ENCODE measurements at places on chromosomes 11 and 22.

DNA sequence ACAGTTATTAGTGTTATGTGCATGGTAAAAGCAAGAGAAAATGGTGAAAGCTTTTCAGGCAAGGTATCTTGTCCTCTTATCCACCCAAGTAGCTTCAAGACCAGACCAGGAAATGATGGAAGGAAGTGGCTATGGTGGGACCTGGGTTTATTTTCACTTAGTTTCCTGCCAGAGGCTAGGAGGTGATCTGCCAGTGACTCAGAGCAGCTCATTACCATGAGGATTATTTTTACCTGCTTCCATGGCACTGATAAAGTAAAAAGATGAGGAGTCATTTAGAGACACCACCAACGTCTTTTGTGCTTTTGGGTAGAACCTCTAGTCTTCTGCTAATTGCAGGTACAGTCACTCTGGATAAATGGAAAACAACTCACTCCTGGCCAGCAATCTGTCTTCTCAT, 339.9 kb upstream of the KIRREL3 start:
- no peak for DNase-seq

DNA sequence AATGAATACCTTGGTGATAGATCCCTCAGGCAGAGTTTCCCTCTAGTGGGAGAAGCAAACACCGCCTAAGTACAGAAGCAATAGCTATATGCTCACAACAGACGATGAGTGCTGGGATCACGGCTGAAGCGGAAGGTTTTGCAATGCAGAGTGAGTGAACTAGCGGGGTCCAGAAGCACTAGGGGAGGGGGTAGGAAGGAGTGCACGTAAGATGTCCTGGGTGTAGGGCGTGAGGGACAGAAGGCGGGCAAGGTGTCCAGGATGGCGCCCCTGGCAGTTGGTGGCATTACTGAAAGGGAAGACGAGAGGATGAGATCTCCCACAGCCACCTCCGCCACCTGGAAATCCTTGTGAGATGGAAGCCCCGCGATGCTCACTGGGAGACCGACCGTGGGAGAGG, 81.0 kb downstream of the ETS1 start:
- no peak for DNase-seq

DNA sequence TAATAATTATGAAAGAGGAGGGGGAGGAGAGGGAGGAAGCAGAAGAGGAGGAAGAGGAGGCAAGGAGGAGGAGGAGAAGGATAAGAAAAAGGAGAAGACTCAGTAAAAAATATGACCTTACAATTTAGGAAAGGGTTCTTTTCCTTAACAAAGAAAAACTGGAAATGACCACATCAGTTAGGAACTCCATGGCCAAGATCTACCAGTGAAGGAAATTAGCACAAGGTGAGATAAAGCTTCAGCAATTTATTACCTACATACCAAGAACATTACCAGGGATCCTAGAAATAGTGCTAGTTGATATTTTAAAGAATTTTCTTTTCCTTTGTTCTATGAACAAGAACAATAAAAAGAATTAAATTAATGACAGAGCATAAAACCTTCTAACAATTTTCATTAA, 172.7 kb downstream of the LRRC4C start:
- no peak for DNase-seq

DNA sequence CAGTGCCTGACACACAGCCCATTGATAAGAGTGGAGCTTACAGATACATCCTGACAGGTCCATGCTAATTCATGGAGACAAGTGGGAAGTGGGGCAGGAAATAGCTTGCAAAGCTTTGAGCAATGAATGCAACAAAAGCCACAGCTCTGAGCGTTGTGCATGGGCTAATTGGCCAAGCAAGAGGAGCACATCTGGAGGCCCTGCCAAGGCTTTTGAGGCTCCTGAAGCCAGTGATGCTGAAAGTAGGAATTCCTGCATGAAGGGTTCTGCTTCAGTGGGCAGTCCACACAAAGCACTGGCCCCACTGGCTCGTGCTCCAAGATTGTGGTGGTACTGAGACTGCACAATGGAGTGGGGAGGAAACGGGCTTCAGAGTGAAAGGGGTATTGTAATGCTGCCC, 103.8 kb upstream of the CSNK2A3 start:
- DNase-seq: no peak

DNA sequence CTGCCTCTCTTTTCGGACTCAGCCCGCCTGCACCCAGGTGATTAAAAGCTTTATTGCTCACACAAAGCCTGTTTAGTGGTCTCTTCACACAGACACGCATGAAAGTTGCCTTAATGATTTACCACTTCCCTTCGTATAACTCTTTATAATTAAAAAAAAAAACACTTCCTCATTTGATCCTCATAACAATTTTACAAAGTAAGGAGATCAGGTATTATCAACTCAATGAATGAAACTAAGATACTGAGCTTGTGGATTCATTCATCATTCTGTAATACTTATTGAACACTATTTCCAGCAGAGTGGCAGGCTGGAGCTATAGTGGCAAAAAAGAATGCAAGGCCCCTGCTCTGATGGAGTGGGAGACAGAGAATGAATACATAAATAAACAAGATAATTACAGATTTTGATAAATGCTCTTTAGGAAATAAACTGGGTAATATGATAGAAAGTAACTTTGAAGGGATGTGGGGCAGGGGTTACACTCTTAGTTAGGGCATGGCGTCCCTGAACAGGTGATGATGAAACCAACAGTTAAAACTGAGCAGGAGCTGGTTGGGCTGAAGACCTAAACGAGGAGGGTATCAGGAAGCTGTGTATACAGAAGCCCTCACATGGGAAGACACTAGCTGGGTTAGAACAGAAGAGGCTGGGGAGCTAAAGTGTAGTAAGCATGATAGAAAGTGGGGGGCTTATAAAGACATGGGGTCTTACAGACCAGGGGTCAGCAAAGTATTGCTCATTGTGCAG, 5.4 kb upstream of the CRTAM start:
- no peak for DNase-seq

DNA sequence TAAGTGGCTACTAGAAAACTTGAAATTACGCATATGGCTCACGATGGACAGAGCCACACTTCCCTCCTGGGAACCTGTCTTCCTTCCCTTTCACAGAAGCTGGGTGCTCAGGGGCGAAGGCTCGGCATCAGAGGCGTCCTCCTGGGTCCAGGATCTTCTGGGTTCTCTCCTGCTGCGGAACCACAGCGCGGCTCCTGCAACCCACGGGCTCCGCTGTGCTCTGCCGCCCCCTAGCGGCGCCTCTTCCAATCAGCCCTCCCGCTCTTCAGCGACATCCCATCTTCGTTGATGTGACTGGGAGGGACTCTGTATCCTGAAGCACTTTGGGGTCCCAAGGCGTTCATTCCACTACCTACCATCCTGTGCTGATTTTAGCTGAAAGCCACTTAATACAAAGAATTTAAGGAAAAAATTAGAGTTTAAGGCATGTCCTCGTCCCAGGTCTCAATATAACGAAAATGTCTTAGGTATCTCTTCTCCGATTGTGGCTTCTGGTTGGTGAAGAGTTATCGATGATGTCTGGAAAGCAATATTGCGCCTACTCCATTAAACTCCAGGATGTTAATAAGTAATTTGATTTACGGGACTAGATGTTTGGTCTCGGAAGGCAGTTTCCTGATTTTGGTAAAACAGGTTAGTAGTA, 14.8 kb upstream of the RPS3 start:
- peak; percentile 75 for DNase-seq

GRCh38 chr11:116935089-116935488, 97.7 kb upstream of the APOA1 start:
- DNase-seq: no peak

- DNase-seq: no peak
Measured at GRCh38 chr11:114984611-114985163, 306.4 kb downstream of the NXPE2 start.

- no peak for DNase-seq
Measured at GRCh38 chr11:116955949-116956348, 118.5 kb upstream of the APOA1 start.

DNA sequence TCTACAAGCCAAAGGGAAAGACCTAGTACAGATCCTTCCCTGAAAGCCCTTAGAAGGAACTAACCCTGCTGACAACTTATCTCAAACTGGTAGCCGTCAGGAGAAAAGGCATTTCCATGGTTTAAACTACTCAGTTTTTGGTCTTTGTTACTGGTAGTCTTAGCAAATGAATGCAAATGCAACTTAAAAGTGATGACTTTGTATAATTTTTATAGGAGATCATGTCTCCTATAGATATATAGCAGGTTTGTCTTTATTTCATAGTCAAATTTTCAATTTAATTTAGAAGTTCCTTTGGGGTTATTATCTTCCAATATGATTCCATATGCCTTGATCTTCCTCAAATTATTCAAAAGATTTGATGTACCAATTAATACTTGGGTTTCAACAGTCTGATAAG, 1173.0 kb upstream of the CNTN5 start:
- DNase-seq: no peak

- no peak for DNase-seq
Measured at GRCh38 chr11:118319337-118319707, 14.8 kb downstream of the CD3E start.

DNA sequence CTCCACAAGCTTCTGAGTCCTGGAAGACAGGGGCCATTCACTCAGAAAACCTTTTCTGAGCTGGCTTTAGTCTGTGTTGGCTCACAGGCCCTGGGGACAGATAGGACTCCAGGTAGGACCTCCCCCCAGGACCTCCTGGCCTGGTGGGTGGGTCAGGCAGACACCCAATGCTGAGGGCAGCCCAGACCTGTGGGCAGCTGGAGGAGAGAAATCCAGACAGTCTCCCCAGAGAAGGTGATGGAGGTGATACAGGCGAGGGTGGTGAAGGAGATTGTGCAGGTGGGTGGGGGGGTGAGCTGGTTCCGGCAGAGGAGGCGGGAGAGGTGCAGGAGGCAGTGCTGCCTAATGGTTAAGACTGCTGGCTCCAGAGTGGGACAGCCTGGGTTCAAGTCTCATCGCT, 15.6 kb downstream of the LRRC32 start:
- DNase-seq: no peak

DNA sequence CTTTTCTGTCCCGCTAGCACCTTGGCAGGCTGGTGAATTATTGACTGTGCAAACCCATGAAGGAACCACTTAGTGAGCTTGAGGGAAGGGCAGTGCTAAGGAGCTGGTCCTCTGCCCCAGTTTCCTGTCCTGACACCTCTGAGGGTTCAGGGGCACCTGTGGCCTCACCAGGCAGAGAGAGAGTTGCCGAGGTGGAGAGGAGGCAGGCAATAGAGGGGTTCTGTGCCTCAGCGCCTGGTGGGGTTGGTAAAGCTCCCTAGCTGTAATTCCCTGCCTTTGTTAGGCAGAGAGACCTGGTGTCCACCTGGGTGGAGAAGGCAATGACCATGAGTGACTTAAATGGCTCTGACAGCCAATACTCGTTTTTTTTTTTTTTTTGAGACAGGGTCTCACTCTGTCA, 36.3 kb downstream of the YWHAH start:
- DNase-seq: no peak

GRCh38 chr11:25094085-25094802, 597.4 kb downstream of the LUZP2 start:
- no peak for DNase-seq

DNA sequence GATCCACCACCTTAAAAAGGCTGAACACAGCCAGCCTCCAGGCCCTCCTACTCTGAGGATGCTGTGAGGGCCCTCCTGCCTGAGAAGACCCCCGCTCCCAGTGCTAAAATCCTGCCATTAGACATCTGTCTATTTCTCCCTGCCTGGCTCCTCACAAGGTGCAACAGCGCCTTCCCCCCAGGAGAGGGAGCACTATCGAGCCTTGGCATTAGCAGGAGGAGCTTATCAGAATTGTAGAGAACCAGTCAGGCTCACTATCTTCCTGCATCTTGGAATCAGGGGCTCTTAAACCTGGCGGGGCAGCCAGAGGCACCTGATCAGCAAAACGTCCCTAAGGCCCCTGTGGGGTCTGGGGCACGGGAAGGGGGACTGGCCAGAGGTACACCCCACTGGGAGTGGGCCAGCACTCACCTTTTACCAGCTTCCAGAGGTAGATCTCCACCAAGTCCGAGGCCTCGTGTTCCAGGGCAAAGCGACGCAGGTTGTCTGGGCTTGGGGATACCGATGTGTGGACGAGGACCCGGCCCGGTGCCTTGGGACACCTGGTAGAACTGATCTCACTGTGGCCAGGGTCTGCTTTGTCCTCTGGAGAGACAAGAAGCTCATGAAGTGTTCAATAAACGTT, 28.7 kb downstream of the CHRDL2 start:
- DNase-seq: peak; percentile 60

DNA sequence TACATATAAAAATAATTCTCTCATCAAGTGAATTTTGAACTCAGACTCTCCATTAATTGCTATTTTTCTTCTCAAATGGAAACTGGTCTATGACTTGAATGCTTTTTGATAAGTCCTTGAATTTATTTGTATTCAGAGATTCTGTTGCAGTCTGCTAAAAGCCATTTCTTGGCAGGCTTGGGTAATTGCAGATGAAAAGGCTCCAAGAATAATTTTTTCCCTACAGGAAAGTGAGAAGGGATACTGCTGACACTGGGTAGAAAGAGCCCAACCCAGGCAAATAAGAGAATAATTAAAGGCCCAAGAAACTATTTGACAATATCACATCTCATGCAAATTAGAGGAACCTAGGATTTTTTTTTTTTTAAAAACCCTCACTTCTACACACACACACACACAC, 246.5 kb upstream of the DDI1 start:
- no peak for DNase-seq

DNA sequence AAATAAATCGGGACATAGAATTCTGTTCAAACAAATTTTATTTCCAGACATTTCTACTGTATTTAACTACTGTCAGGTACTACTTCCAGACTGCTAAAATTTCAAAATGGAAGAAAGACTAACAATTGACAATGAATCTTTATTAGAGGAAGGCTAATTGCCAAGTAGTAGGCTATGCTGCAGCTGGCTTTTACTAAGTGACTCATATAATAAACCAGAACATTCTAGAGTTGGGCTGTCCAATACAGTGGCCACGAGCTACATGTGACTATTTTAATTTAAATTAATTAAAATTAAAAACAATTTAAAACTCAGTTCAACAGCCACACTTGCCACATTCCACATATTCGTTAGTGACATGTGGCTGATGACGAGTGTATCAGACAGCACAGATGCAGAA, 27.6 kb downstream of the CHKA start:
- DNase-seq: no peak

- DNase-seq: no peak
Measured at GRCh38 chr11:45388472-45388871, 102.3 kb upstream of the SYT13 start.

DNA sequence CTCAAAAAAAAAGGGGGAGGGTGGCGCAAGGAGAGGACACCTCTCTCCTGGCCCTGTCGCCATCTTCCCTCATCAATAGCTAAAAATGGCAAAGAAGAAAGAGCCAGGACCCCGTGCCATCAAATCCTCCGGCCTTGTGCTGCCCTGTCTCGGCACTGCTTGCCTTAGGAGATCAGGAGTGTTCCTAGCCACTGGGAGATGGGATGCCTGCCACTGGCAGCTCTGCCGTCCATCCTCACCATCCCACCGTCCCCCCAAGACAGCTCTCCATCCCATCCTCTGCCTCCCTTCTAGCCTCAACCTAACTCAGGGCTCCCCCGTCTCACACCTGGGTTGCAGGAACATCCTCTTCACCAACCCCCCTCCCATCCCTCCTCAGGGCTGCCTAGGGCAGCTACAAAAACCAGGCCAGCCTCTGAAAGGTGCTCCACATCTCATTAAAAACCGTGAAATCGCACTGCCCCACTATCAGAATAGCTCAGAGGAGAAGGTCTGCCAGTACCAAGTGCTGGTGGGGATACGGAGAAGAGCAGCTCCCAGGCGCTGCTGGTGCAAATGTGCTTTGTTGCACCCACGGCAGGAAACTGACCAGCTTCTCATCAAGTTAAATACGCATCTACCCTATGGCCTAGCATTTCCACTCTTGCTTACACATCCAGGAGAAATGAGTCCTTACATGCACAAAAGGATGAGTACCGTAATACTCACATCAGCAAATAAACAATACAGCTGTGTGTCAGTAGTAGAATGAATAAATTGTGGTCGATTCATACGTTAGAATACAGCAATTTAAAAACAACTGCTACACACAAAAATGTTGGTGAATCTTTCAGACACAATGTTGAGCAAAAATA, 31.7 kb upstream of the GCAT start:
- no peak for DNase-seq

All from kidney capillary endothelial cell (primary cell).